ENCODE measurements at places on chromosomes 1 and 21. TPM values are rescaled to one million over a fixed set of nuclear protein-coding genes. Genes with fewer than 3 reads are reported as not detected.

ETNK2 gene
- total RNA-seq, result not detected

SCMH1 gene
- total RNA-seq, result 16.9 TPM

HOOK1 gene
- total RNA-seq, result not detected

ITGB2 gene
- 0.92 TPM for total RNA-seq

CD48 gene
- total RNA-seq, result not detected

NBPF19 gene
- 5.7 TPM for total RNA-seq

CD164L2 gene
- total RNA-seq, result not detected

TRIM67 gene
- total RNA-seq, result 0.07 TPM

RUNX3 gene
- total RNA-seq, result not detected

SELENON gene
- total RNA-seq, result 32.3 TPM

GSTM1 gene
- 67.1 TPM for total RNA-seq

NEXN gene
- total RNA-seq, result not detected
